Activated CD4-positive, alpha-beta memory T cell treated with anti-CD3 and anti-CD28 coated beads for 36 hours (primary cell): ENCODE measurements at places on chromosomes 3 and 15.

DNA sequence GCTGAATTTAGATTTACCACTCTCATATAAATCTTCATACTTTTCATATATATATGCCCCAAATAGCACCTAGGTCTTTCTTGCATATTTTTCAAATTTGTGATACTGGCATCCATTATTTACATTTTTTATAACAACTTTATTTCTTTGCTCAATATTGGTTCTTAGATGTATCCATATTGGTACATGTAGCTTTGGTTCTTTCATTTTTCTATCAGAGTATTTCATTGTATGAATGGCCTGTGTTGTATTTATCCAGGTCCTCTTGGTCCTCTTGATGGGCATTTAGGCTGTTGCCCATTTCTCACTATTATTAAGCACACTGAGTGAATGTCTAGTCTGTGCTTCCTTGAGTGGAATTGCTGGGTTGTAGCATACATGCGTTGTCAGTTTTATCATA is 8.4 kb downstream of the SLC6A11 start:
- peaks cover 3% of the 10 kb centered on the region for H3K27me3 ChIP-seq
- H3K27ac ChIP-seq: no peak overlapping the region
- H3K36me3 ChIP-seq: no peaks in the 10 kb centered on the region

GRCh38 chr3:125212509-125213363 is at the start of gene SLC12A8:
Gene SLC12A8 (minus strand): TSS chr3:125212748. CDS start chr3:125211349, 1,399 bp downstream.
- H3K27ac ChIP-seq: no peak within 1 kb of the TSS
- H3K4me3 ChIP-seq: no peak within 1 kb of the TSS
- peaks cover 16% of the 10 kb centered on the region for H3K4me1 ChIP-seq
- DNase-seq: no peak
- peaks cover 45% of the 10 kb centered on the region for H3K27me3 ChIP-seq

DNA sequence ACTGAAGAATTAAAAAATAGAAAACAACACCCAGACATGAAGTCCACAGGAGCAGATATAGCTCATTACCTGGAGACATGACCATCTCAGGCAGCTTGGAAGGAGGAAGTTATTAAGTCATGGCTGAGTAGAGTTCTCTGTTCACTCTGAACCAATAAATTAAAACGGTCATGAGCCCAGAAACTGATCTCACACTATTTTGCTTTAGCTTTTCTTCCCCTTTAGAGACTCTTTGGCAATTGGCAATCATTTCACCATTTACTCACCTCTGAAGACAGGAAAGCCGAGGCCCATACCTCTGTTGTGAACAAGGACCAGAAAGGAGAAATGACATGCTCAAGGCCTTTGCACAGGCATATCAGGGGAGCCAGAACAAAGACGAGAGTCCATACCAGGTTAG is 26.6 kb downstream of the CLDN18 start:
- no peaks in the 10 kb centered on the region for H3K4me1 ChIP-seq
- H3K27ac ChIP-seq: no peak overlapping the region
- DNase-seq: no peak
- peaks cover 17% of the 10 kb centered on the region for H3K27me3 ChIP-seq
- no peak overlapping the region for H3K4me3 ChIP-seq

GRCh38 chr3:66800941-66801545 is 197.1 kb upstream of the KBTBD8 start:
- peaks cover 15% of the 10 kb centered on the region for H3K27me3 ChIP-seq
- H3K4me3 ChIP-seq: no peak overlapping the region
- H3K27ac ChIP-seq: no peak overlapping the region
- no peak for DNase-seq

GRCh38 chr15:43484455-43484854 is 8.5 kb downstream of the TP53BP1 start:
- no peak overlapping the region for H3K4me3 ChIP-seq
- no peak overlapping the region for H3K27ac ChIP-seq
- peaks cover 7% of the 10 kb centered on the region for H3K4me1 ChIP-seq
- H3K36me3 ChIP-seq: peaks cover 17% of the 10 kb centered on the region
- no peaks in the 10 kb centered on the region for H3K27me3 ChIP-seq
- no peak for DNase-seq

- H3K4me3 ChIP-seq: no peak overlapping the region
- no peaks in the 10 kb centered on the region for H3K27me3 ChIP-seq
Measured at GRCh38 chr3:148146947-148147826, 550.5 kb upstream of the AGTR1 start.

DNA sequence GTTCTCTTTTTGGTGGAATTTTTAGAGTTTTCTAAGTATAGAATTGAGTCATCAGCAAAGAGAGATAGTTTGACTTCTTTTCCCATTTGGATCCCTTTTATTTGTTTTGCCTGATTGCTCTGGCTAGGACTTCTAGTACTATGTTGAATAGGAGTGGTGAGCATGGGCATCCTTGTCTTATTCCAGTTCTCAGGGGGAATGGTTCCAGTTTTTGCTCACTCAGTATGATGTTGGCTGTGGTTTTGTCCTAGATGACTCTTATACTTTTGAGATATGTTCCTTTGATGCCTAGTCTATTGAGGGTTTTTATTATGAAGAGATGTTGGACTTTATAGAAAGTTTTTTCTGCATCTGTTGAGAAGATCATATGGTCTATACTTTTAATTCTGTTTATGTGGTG is 72.5 kb downstream of the TNFAIP8L3 start:
- no peaks in the 10 kb centered on the region for H3K4me1 ChIP-seq
- no peak overlapping the region for H3K4me3 ChIP-seq
- DNase-seq: no peak
- peaks cover 14% of the 10 kb centered on the region for H3K36me3 ChIP-seq
- no peaks in the 10 kb centered on the region for H3K27me3 ChIP-seq
